T-cell (primary cell): ENCODE measurements at places on chromosomes 6 and 20. TPM values are rescaled to one million over a fixed set of nuclear protein-coding genes. Genes with fewer than 3 reads are reported as not detected.

BPIFB4 gene
- total RNA-seq = not detected

SNTA1 gene
- 5.3 TPM for total RNA-seq

PDE10A gene
- total RNA-seq = not detected

HSPA12B gene
- total RNA-seq = 0.10 TPM

DNA sequence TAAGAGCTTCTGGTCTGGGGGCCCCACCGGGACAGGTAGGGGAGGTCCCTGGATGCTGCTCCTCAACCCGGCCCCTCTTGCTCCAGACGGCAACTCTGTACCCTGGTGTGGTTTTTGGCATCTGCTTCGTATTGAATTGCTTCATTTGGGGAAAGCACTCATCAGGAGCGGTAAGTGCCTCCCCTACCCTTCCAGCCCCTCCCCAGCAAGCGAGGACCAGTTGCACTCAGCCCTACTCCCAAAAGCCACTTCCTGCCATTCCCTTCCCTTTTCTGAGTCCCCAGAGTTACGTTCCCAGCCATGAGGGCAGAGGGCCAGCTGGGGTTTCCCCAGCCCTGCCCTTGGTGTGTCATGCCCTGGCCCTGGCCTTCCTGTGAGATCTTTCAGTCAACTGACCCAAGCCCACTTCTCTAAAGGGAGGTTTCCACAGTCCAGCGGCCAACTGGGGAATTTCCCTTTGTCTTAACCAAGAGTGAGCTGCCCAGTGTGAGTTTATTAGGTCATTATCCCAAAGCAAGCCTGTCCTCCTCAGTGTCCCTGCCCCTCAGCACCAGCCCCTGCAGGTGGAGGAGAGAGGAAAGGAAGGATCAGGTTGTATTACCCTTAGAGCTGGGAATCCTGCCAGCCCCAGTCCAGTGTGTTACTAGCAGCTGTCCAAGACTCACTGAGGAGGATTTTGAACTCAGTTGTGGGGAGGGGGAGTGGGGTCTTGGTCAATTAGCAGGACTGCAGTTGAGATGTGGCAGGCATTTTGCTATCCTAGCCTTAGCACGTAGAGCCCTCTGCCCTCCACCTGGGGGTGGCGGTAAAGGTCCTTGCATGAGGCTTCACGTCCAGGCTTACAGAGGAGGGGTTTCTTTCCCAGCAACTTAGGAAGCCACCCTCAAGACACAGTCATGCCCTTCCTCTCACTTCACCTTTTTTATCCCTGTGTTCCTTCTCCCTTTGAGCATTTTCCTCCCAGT is 45.8 kb downstream of the TM9SF4 start:
- DNase-seq = peak; percentile 21
